Progenitor cell of endocrine pancreas (in vitro differentiated cells): ENCODE measurements at places on chromosomes 3 and 15. TPM values are rescaled to one million over a fixed set of nuclear protein-coding genes. Genes with fewer than 3 reads are reported as not detected.

GRCh38 chr3:160653512-160653911 lies 23.4 kb upstream of the ARL14 start:
- no peaks in the 10 kb centered on the region for H3K36me3 ChIP-seq
- no peak for DNase-seq
- H3K4me1 ChIP-seq, result no peaks in the 10 kb centered on the region

DNA sequence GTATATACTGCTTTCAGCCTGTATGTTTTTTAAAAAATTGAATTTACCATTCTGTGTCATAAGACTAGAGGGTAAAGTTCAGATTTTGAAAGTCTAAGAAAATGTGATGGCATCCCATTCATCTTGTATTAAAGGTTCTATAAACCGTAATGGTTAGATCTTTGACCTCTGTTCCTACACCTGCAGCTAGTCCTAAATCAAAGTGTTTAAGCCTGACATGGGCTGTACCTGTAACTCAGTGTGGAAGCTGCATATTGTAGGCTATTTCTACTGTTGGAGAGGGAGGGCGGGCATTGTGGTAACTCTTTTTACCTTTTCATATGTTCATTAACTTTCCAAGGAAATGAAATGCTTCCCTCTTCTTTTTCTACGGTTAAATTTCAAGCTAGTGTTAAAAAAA lies 53.9 kb downstream of the ARHGEF26 start:
- H3K27me3 ChIP-seq, result no peaks in the 10 kb centered on the region
- H3K4me1 ChIP-seq, result no peaks in the 10 kb centered on the region
- no peaks in the 10 kb centered on the region for H3K36me3 ChIP-seq
- H3K27ac ChIP-seq, result no peak overlapping the region
- no peak for DNase-seq

DNA sequence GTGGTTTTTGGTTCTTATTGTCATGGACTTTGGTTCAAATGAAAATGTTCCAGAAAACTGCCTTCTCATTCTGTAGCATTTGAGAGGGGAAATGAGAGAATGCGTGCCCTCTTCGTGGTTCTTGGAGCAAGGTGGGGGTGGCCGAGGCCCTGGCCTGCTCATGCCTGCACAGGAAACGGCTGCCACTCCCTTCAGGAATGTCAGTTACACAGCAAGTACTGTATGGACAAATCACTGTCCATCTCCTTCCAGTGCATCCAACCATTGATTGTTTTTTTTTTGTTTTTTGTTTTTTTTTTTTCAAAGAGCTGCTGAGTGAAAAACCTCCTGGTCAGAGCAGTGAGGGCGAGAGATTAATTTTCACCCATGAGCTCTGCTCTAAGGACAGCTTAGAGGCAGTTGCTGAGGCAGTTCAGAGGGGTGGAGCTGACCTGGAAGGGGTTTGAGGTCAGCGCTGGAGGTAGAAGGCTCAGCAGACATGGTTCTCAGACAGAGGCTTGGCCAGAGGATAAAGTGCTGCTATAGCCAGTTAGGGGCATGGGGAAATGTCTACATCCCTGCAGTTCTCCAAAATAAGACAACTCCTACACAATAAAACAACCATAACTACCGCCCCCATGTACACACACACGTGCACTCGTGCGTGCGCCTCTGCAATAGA lies 20.2 kb upstream of the KIF23 start:
- no peak for DNase-seq
- H3K36me3 ChIP-seq, result no peaks in the 10 kb centered on the region
- peaks cover 3% of the 10 kb centered on the region for H3K27me3 ChIP-seq

GRCh38 chr3:104856741-104857140 lies 510.0 kb upstream of the ALCAM start:
- no peak overlapping the region for H3K27ac ChIP-seq
- no peaks in the 10 kb centered on the region for H3K27me3 ChIP-seq
- no peak overlapping the region for H3K4me3 ChIP-seq
- no peaks in the 10 kb centered on the region for H3K36me3 ChIP-seq

- peaks cover 2% of the 10 kb centered on the region for H3K4me1 ChIP-seq
- peaks cover 7% of the 10 kb centered on the region for H3K36me3 ChIP-seq
- no peak overlapping the region for H3K27ac ChIP-seq
- H3K27me3 ChIP-seq, result no peaks in the 10 kb centered on the region
- no peak for DNase-seq
- H3K4me3 ChIP-seq, result no peak overlapping the region
Observed at GRCh38 chr3:52051444-52051843, 4.9 kb downstream of the DUSP7 start.

DNA sequence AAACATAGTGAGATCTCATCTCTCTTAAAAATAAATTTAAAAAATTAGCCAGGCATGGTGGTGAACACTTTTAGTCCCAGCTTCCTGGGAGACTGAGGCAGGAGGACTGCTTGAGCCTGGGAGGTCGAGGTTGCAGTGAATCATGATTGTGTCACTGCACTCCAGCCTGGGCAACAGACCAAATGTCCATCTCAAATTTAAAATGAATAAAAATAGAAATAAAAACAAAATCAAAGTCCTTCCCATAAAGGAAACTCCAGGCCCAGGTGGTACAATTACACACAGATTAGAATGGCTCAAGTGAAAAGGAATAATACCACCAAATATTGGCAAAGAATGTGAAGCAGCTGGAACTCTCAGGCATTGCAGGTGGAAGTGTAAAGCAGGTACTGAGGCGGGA lies 19.3 kb upstream of the ATP10A start:
- H3K27me3 ChIP-seq, result no peaks in the 10 kb centered on the region
- DNase-seq, result no peak
- H3K4me1 ChIP-seq, result no peaks in the 10 kb centered on the region
- no peak overlapping the region for H3K27ac ChIP-seq

The PATL2 gene
- total RNA-seq, result 0.73 TPM in 1 of 2 replicates, not detected in the other

The SCAMP5 gene
- 55.9 and 58.0 TPM in 2 replicates for total RNA-seq

The DPPA2 gene
- total RNA-seq, result 0.58 and 0.69 TPM in 2 replicates

The CA12 gene
- total RNA-seq, result 0.38 and 0.58 TPM in 2 replicates

The MEIS2 gene
- 133 and 143 TPM in 2 replicates for total RNA-seq
